ENCODE measurements at places on chromosomes 16 and 17.

DNA sequence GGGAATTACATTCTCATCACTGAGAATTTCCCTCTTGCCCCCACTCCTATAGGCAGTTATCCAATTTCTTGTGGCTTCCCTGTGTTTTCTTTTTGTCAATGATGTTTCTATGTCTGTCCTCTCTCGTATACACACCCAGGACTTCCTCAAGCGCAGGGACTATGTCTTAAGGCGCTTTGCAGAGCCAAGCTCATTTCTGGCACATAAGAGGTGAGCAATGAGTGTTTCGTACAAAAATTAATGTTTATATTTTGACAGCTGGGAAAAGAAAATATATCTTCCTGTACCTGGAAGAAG, 947 bp downstream of the DDX42 start:
- no peak for DNase-seq

GRCh38 chr16:55370762-55371482, 46.9 kb downstream of the IRX6 start:
- DNase-seq: peak; percentile 90

DNA sequence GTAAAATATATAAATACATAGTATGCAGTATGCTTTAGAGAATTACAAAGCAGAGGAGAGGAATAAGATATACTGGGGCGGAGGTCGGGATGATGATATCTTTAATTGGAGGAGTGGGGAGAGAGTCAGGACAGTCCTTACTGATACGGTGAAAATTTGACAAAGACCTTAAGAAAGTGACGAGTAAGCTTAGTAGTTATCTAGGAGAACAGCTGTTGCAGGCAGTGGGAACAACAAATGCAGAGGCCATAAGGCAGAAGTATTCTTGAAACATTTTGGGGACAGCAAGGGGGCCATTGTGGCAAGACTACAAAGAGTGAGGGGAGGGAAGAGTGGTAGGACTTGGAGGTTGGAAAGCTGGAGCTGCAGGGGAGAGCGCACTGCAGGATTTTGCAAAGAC, 22.3 kb upstream of the CDC6 start:
- DNase-seq: no peak

DNA sequence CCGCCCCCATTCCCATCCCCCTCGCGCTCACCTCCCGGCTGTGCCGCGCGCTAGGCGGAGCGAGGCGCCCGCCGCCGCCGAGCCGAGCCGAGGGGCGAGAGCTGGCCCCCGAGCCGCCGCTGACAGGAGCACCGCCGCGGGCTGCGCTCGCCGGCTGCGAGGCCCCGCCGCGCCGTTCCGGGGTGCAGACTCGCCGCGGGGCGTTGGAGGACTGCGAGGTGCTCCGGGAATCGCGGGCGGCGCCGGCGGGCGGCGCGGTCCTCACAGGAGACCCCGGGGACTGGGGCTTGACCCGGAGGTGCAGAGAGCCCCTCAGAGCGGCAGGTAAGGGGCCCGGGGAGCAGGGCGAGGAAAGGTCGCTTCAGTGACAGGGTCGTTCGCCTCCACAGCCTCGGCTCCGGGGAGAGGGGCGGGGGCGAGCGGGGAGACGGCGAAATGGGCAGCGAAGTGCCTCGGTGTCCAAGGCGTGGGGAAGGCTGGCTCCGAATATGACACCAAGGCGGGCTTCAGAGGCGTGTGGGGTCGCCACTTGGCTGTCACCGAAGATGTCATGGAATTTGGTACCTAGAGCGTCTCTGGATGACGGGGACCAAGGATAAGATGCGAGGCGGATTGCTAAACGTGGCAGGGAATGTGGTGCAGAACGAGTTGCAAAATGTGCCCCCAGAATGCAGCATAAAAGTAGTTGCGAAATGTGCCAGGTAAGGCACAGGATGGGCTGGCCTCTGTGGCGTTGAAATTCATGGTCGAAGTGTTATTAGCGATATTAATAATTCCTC, 580 bp downstream of the TANC2 start:
- peak; percentile 40 for DNase-seq

- DNase-seq: no peak
Measured at GRCh38 chr17:39687101-39687545, 734 bp downstream of the PGAP3 start.

- no peak for DNase-seq
Measured at GRCh38 chr17:30211371-30211770, 24.1 kb downstream of the SLC6A4 start.

- DNase-seq: no peak
Measured at GRCh38 chr16:81586417-81586816, 141.8 kb downstream of the CMIP start.

- no peak for DNase-seq
Measured at GRCh38 chr16:1691276-1691675, 13.2 kb downstream of the JPT2 start.

DNA sequence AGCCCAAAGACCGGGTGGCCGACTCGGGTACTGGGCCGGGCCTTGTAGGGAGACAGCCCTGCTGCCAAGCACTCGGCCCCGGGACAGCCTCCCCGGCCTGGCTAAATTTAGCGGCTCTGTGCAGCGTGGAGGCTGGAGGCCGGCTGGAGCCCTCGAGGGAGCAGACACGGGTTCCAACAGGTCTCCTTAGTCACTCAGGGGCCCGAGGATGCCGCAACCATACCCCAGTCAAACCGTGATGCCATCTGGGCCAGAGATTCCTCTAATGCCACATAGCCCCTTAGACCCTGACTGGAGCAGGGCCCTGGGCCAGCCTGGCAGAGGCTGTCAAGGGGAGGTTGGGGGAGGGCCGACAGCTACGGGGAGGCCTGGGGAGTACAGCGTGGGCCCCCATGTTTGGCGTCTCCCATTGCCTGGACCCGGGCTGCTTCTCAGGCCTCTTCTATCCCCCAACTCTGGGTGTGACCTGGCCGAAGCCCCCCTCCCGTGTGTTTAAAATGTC, 2.9 kb upstream of the P2RX1 start:
- DNase-seq: no peak

DNA sequence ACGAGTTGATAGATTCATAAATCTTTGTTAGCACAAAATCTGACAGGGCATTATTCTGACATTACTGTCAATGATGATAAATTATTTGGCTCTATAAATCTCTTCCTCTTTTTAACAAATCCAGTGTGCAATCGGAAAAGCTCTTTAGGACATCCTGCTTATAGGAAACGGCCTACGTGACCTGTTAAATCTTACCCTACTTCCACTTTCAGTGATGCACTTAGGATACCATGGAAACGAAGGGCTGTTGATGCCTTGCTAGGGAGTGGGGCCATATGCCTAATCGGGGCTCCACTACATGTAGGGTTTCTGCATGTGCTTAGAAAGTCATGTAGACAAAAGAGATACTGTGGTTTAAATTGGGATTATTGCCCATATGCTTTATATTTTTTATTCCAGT, 27.2 kb downstream of the ZNF594 start:
- DNase-seq: peak; percentile 4

DNA sequence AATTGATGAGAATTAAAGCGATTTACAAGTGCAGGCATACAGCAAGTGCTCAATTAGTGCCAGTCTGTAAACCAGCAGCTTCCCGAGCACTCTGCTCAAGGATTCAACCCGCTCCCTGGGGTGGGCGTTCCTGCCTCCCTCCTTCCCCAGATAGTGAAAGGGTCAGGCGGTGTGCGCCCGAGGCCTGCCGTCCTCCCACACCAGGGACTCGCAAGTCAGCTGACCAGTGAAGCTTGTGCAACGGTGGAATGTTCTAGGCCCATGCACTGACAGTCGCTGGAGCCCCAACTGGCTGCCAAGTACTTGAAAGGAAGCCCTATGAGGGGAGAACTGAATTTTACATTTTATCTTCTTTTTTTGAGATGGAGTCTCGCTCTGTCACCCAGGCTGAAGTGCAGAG, 53.5 kb upstream of the PABPN1L start:
- no peak for DNase-seq

GRCh38 chr16:50151322-50151721, 1.8 kb upstream of the TENT4B start:
- no peak for DNase-seq

Data from Ammon's horn (tissue), 1 donor.